ENCODE measurements at places on chromosomes 12 and 14. TPM values are rescaled to one million over a fixed set of nuclear protein-coding genes. Genes with fewer than 3 reads are reported as not detected.

DNA sequence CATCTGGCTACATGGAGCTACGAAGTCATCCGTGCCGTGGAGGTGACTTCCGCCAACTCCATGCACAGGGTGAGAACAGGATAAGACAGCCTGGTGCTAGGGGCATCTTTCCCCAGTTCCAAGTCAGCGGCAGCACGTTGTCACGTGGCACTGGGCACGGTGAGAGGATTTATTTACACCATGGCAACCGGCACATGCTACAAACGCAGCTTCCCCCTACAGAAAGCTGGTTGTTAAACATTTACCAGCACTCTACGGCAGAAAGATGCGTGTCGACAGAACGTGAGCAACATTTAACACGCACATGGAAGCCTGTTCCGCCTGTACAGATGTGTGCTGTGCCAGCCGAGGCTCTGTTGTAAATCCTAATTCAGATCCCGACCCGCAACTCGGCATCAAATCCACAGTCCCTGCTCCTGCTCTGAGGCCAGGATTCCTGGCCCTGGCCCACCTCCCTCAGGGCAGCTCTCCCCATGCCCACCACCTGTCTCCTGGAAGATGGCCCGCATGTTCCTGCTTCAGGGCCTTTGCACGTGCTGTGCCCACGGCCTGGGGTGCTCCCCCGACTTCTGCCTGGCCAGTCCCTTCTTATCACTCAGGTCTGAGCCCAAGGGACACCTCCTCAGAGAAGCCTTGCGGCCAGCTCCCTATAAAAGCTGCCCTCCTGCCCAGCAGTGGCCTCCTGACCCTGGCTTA lies 114.1 kb downstream of the RFLNA start:
- no peak for DNase-seq

DNA sequence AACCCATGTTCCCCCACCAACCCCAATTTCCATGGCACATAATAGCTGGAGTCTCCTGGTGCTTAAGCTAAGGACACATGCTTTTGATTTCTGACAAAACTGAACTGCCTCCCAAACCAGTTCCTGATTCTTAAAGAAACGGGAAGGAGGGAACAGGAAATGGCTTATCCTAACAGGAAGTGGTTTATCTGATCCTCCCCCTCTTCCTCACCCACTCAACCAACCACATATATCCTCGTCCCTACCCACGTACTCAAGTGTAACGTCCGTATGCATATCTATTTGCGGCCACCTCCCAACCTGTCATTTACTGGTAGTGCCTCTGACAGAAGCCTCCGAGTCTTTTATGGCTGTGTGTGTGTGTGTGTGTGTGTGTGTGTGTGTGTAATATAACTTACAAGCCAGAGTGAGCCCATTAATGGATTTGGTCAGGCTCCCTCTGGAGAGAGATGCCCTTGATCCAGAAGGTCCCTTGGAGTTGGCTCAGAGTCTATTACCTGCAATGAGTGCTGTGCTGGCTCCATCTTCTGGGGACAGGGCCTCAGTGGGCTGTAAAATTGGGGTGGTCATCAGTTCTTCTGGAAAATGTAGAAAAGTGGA lies 7.7 kb downstream of the DAZAP2 start:
- DNase-seq = no peak

DNA sequence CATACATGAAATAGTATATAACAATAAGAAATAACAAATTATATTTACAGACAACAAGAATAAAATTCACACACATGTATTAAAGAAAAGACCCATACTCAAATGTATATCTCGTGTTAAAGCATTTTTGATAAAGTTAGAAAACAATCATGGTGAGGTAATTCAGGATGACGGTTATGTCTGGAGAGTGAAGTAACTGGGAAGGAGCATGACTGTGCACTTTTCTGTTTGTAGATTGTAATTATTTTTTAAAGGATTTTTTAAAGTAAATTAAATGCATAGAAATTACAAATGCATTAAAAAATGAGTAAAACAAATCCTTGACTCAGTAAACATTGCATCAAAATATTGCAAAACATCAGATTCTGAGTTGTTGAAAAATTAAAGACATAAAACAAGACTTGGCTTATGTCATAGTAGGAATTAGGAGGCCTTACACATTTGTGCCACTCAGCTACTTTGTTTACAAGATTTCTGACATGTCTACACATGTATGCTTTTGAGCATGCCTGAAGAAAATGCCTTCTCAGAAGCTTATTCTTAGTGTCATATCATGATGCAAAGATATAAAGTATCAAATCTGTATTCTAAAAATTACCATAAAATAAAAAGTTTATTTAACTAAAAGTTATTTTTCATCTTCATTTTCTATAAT lies 1325.1 kb downstream of the SLC16A7 start:
- no peak for DNase-seq

The GNB3 gene
- total RNA-seq = 0.46 TPM

The APOF gene
- not detected for total RNA-seq

DNA sequence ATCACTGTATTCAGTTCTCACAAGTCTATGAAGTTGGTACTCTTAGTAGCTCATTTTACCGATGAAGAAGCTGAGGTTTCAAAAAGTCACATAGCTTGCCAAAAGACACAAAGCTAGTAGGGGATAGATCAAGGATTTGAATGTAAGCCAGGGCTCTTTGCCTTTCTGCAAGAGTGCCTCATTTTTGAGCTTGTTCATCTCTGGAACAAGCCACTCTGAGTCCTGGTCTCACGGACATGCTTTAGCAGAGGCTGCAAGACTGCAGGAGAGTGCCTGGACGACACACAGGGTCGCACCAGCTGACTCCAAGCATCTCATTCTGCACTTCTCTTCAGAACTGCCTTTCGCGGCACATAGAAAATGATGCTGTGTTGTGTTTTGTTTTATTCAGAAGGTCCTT lies 3.7 kb downstream of the NUAK1 start:
- no peak for DNase-seq

GRCh38 chr14:37721976-37722659 lies 126.7 kb downstream of the TTC6 start:
- DNase-seq = no peak

DNA sequence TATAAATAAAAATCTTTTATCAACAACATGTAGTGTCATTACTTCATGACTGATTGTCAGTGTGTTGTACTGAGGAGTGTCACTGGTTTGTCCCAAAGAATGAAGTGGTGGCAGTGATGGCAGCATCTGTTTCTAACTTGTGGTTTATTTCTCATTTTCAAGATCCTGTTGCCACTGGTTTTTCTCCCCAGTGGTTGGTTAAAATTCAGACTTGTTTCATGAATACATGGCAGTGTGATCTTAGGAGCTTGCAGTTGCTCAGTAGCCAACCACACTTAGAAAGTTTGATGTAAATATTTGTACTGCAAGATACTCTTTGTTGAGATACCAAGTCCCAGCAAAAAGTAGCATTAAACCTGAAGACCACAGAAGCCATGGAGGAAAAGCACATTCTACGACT lies 69.8 kb downstream of the PLEKHA5 start:
- no peak for DNase-seq

GRCh38 chr14:64088647-64088964 lies 205.6 kb downstream of the ESR2 start:
- DNase-seq = no peak

The GPRC5D gene
- not detected for total RNA-seq

GRCh38 chr14:68934066-68934465 lies 45.0 kb downstream of the ACTN1 start:
- DNase-seq = no peak

The RNU4-1 gene
- total RNA-seq = 4,718 TPM

GRCh38 chr12:28497889-28498411 lies 307.7 kb downstream of the CCDC91 start:
- peak; percentile 21 for DNase-seq

DNA sequence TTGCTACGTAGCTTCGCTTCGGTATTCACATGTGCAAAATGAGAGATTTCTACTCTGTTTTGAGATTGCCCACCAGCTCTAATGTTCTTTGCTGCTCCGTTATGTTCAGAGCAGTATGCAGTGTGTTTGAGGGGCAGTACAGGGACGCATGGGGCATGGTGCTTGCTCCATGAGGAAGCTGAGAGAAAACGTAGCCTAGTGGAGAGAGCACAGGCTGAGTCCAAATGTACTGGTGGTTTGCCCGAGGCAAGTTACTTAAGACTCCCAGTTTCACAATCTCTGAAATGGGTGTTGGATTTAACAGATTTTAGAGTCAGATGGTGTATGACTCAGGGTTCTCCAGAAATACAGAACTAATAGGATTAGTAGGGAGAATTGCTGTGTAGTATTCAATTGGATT lies 310.5 kb downstream of the ETNK1 start:
- DNase-seq = no peak

DNA sequence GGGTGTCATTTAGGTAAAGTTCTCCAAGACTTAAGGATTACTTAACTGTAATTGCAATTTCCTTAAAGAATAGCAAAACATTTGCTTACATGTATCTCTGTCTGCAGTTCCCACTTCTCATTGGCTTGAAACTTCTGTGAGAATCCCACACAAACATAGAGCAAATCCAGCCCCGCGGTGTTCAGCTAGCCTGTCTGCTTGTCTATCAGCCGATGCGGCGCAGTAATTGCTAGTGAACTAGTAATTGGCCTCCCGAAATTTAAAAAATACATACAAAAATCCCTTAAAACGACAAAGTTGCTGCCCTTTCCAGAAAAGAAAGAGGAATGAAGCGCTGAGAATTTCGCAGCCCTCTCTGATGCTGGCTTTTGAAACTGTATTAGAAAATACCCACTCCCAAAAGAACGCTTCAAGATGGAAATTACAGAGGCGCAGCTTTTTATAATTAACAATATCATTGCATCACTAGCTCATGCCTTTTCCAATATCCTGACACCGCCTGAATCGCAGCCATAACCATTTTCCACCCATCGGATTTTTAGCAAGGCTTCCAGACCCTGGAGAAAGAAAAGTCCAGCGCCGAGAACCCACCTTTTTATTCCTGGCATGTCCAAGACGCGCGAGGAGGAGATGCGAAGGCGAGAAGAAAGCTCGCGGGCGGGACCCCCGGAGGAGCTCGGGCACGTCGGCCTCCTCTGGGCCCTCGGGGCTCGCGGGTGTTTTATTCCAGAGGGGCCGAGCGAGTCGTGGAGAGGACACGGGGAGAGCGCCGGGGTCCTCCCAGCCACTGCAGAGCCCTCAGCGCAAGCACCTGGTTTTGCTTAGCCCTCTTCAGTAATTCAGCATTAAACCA lies 646 bp downstream of the FBLN5 start:
- DNase-seq = no peak

DNA sequence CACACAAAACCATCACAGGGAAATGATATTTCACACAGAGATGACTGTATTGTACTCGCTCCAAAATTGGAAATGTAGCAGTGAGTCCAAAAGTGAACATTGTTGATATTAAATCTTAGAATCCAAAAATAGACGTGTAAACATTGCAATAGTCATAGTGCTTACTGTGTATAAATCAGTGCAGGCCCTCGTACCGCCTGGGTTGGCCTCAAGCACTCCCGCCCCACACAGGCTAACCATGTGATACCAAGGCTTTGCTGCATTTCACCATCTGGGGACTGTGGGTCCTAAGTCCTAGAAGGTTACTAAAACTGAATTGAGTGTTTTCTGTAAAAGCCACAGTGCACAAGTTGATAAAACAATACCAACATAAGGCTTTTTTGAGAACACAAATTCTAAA lies 107.3 kb downstream of the PPP2R5E start:
- no peak for DNase-seq

Data from GM12878 (cell line).